Activated naive CD8-positive, alpha-beta T cell treated with anti-CD3 and anti-CD28 coated beads, Interleukin-2, amount 10 ng/mL, durations not matched to agents 7 days and 5 days (primary cell): ENCODE measurements at places on chromosomes 13 and 19. TPM values are rescaled to one million over a fixed set of nuclear protein-coding genes. Genes with fewer than 3 reads are reported as not detected.

DNA sequence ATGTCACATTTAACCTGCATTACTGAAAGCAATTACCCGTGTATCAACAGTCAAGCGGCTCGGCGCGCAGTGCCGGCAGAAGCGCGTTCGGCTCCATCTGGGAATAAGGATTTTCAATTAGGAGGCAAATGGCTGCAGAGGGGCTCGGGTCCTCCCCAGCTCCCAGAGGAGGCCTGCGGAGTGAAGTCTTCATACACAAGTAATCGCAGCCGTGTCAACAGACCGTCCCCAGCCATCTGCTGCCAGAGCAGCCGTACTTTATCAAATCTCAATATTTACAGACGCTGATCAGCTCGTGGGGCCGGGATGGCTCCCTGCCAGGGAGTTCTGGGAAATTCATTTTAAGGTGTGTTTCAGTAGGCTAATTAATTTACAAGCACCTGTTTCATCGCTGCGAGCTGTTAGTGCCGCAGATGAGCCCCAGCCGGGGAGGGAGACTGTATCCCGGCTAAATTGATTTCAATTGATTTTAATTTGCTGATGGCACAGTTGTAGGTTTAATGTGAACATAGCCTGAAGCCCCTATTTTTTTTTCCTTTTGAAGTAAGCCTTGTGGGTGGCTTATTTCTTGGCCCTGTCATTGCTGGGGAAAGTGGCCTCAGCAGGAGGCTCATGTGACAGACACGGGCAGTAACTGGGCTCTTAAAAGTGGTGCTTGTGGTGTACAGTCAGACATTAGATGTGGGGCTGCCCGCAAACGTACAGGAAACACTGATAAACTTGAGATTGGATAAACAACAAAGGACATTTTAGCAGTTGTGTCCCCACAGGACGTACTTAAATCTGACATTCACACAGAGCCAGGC, 252.7 kb downstream of the TEX29 start:
- no peak for DNase-seq

DNA sequence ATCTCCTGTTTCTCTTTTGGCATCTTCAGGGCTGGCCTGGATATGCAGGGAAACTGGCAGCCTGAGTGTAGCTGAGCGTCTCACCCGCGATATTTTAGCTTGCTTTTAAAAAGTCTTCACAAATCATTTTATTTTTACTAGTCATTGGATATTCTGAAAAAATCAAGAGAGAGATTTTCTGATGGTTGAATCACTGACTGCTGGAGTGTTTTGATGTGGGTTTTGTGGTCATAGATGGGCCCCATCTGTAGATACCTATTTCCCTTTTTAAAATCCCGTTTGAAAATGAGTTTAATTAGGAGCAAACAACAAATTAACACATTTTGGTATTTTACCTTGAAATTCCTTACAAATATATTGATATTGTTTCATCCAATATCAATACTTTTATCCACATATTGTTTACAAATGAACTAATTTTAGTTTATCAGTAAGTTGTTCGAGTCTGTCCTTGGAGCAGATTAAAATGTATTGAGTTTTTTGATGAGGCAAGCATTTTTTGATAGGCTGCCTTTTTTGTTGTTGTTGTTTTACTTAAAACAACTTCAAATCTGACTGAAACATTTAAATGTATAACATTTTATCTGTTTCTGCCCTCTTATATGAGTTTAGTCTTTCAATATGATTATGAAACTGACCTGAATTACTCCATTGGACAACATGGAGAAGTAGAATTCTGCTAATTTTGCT, 21.5 kb upstream of the OXGR1 start:
- DNase-seq = no peak

DNA sequence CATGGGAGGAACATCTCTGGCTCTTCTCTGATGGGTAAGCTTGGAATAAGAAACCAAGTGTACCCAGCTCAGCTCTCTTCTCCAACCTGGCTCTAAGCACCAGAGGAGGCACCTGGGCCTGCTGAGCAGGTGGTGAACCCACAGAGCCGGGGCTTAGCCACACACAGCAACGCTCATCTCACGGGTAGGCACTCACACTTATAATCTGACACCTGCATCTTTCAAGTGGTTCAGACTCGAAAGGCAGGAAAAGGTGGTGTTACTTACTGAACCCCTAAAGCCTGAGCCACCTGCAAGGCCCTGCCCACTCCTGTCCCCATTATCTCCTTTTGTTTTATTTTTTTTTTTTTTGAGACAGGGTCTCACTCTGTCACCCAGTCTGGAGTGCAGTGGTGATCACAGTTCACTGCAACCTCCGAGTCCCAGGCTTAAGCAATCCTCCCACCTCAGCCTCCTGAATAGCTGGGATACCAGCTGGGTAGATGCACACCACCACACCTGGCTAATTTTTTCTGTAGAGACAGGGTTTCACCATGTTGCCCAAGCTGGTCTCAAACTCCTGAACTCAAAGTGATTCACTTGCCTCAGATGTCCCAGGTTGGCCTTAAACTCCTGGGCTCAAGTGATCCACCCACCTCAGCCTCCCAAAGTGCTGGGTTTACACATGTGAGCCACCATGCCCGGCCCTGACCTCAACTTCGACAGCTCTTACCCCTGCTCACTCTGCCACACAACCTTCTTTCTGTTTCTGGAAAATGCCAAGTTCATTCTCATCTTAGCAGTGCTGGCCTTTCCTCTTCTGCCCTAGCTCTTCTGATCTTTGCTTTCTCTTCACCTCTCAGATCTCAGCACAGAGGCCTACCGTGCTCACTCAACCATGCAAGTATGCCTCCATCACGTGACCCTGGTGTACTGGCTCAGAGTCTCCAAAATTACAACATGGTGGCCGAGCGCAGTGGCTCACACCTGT, 9.7 kb downstream of the FBXL12 start:
- no peak for DNase-seq

- no peak for DNase-seq
These were observed 5.6 kb upstream of the SYDE1 start for GRCh38 chr19:15101479-15102082.

DNA sequence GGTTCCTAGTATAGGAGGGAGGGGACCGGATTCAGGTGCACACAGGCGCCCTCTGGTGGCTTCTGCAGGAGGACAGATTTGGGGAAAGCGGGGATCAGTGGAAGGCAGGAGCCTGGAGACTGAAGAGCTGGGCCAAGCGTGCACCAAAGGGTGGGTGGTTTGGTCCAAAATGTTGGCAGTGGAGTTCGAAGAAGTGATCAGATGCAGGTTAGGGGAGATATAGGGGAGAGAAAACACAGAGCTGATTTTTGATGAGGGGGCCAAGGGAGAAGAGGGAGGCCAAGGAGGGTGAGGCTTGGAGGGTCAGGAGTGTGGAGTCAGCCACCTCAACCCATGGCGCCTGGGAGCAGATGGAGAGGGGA, 6.8 kb upstream of the CARM1 start:
- peak; percentile 84 for DNase-seq

DNA sequence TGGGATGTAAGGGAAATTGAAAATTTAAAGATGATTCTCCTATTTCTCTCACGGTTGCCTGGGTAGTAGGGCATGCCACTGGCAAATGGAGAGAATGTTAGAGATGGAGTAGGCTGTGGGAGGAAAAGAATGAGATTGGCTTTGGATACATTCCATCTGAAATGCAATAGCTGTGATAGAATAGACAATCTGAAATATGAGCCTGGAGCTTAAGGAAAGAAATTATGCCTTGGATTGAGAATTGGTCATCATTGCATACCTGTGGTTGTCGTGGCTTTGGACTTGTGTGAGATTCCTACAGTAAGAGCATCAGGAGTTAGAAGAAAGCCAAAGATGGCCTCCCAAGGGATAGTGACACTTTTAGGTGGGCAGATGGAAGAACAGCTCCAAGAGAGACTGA, 305.1 kb upstream of the SLC10A2 start:
- no peak for DNase-seq

- DNase-seq = no peak
These were observed 176.9 kb downstream of the KDM4B start for GRCh38 chr19:5145521-5146511.

GRCh38 chr19:56538761-56539263, at the start of gene ZFP28:
Gene ZFP28, plus strand, starts transcription at chr19:56538948. Its CDS starts 71 bp downstream, at chr19:56539019.
- DNase-seq = no peak

- no peak for DNase-seq
These were observed 13.2 kb downstream of the ZNF793 start for GRCh38 chr19:37519890-37520289.

GRCh38 chr13:71546881-71547280, 320.1 kb downstream of the DACH1 start:
- DNase-seq = no peak

DNA sequence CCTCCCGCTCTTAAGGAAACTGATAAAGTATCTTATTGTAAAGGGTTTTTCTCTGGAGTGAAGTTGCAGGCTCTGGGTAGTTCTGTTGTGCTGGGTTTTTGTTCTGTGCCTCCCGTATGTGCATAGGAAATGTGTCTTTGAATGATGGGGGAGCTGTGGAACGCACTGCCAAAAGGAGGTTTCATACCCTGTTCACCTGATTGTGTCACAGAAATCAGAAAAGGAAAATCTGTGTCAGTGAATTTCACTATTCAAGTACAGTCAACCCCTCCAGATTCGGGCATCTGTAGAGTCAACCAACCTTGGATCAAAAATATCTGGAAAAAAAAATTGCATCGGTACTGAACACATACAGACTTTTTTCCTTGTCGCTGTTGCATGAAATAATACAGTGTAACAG, 127.8 kb downstream of the MRPL57 start:
- DNase-seq = no peak

GRCh38 chr19:54708781-54709180, 15.5 kb upstream of the KIR3DL3 start:
- no peak for DNase-seq

GRCh38 chr19:55227241-55228014, 1.1 kb downstream of the TMEM86B start:
- DNase-seq = no peak

The KCNN4 gene
- total RNA-seq = 38.3 TPM

The UBAC2 gene
- total RNA-seq = 80.8 TPM

The CCL25 gene
- total RNA-seq = 19.0 TPM

The ZNF442 gene
- 2.6 TPM for total RNA-seq
